ENCODE measurements at places on chromosomes 7 and 10. TPM values are rescaled to one million over a fixed set of nuclear protein-coding genes. Genes with fewer than 3 reads are reported as not detected.

The SFMBT2 gene
- total RNA-seq: 0.66 TPM

The DAGLB gene
- total RNA-seq: 16.9 TPM

The ANKRD30A gene
- total RNA-seq: not detected

The AOAH gene
- total RNA-seq: not detected

The TRPV5 gene
- not detected for total RNA-seq

The H2BK1 gene
- total RNA-seq: not detected

The GNAT3 gene
- total RNA-seq: not detected

The PPP1R3C gene
- 1.6 TPM for total RNA-seq

The IFIT1 gene
- total RNA-seq: 1.5 TPM

The NKX1-2 gene
- not detected for total RNA-seq

The SNX10 gene
- 0.80 TPM for total RNA-seq

The AS3MT gene
- 1.8 TPM for total RNA-seq

The LBX1 gene
- total RNA-seq: not detected

The ZNF487 gene
- 2.7 TPM for total RNA-seq

The SLC18A3 gene
- total RNA-seq: not detected

The ITPRID1 gene
- total RNA-seq: not detected

The PRTFDC1 gene
- total RNA-seq: 13.6 TPM

The RNF32 gene
- total RNA-seq: 0.29 TPM

The FAM20C gene
- total RNA-seq: 15.1 TPM

The SFRP4 gene
- not detected for total RNA-seq

The OR2A1 gene
- total RNA-seq: not detected

The STEAP2 gene
- 8.2 TPM for total RNA-seq

The GRID2IP gene
- total RNA-seq: not detected

The PDK4 gene
- total RNA-seq: 5.2 TPM

The TMEM176B gene
- not detected for total RNA-seq

The PRR15 gene
- total RNA-seq: 2.0 TPM

The LRRC61 gene
- 0.13 TPM for total RNA-seq

The FAM25G gene
- total RNA-seq: not detected

The SSC4D gene
- total RNA-seq: 0.13 TPM

The MNX1 gene
- not detected for total RNA-seq

The CALD1 gene
- 246 TPM for total RNA-seq

The ERVW-1 gene
- total RNA-seq: not detected

The AGR3 gene
- not detected for total RNA-seq

The ARPC1B gene
- total RNA-seq: 353 TPM

The ADIRF gene
- 15.3 TPM for total RNA-seq

The TAS2R41 gene
- total RNA-seq: not detected

The CFAP58 gene
- total RNA-seq: 0.40 TPM

The BLNK gene
- not detected for total RNA-seq

The CYP3A4 gene
- total RNA-seq: not detected

The CTNNA3 gene
- not detected for total RNA-seq

The CARD11 gene
- total RNA-seq: 10.1 TPM

The PSPH gene
- 49.3 TPM for total RNA-seq

All from thoracic aorta endothelial cell (primary cell).